Right kidney (tissue), 9 donors: ENCODE measurements at places on chromosomes 13 and 19.

- peak; percentile 38 for DNase-seq
These were observed 28.7 kb downstream of the LACC1 start for GRCh38 chr13:43908156-43909126.

- DNase-seq: no peak
These were observed 1206.1 kb downstream of the EFNB2 start for GRCh38 chr13:105329359-105329758.

DNA sequence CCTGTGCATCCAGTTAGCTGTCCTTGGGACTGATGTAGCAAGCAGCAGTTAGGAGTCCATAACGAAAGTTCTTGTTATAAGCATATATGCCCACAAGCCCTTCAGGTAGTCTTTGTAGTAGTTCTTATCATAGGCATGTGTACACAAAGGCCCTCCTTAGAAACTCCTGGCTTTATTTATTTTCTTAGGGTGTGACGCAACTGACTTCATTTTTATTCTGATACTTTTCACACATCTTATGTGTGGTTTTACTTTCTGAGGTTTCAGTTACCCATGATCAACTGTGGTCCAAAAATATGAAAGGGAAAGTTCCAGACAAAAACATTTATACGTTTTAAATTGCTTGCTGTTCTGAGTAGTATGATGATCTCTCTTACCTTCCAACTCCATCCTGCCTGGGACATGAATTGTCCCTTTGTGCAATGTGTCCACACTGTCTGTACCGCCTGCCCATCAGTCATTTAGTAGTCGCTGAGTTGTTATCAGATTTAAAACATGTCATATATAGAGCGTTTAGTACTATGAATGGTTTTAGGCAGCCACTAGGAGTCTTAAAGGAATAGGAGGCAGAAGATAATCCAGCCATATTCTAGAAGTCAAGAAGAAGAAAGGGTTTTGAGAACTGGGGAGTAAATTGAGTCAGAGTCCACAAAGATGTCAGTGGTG lies 19.4 kb downstream of the GPC5 start:
- DNase-seq: no peak

GRCh38 chr19:40213251-40213829 lies 4.8 kb downstream of the TTC9B start:
- DNase-seq: no peak

- DNase-seq: peak; percentile 47
These were observed 89.4 kb upstream of the RAP2A start for GRCh38 chr13:97344265-97345175.

DNA sequence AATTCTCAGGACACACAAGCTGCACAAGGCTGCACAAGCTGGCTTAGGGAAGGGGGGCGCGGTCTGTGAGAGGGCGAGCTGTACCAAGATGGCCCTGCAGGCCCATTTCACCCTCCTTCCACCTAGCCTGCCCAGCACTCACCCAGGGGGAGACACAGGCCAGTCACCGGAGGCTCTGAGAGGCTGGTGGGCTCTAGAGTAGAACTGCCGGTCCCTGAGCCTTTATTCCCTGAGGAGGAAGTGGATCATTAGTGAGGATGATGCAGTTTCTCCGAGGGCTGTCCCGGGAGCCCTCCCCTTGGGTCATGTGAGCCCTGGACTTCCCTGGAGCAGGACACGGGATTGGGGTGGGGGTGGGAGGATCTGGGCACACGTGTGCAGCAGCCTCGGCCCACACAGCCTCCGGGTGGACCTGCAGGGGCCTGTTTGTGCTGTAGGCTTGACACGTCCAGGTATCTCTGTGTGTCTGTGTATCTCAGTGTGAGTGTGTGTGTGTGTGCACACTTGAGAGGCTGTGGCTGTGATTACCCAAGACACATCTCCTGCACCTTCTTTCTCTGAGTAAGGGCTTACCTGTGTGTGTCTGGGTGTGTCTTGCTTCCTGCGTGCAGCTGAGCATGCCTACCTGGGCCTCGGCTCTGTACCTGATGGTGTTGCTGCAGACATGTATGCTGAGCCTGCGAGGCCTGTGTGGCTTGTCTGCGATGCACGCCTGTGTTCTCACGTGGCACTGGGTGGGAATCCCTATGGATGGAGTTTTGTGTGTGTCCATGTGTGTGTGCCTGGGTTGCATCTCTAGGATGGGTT lies at the start of gene ACP5:
ACP5 (minus strand) TSS at position 195 of the 807 bp plus-strand sequence. CDS start 328 bp downstream, outside the sequence.
- DNase-seq: no peak

- DNase-seq: no peak
These were observed 1416.5 kb upstream of the SPRY2 start for GRCh38 chr13:81757348-81757970.
